ENCODE measurements at places on chromosomes 2 and 18.

DNA sequence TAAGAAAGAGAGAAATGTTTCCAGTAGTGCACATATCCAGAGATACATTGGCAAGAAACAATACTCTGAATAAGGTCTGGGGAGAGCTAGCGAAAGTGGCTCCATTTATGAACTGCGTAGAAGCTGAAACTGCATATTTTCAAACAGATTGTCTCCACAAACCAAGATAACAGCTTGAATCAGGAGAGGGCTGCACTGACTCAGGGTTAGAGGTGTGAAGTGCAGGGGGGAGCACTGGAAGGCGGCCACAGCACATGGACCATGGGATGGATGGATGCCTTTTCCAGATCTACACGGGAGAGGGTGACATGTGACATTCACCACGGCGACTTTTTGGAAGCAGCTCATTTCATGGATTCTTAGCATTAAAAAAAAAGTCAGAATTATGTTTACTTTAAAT is 729.4 kb downstream of the RNF144A start:
- DNase-seq = no peak

DNA sequence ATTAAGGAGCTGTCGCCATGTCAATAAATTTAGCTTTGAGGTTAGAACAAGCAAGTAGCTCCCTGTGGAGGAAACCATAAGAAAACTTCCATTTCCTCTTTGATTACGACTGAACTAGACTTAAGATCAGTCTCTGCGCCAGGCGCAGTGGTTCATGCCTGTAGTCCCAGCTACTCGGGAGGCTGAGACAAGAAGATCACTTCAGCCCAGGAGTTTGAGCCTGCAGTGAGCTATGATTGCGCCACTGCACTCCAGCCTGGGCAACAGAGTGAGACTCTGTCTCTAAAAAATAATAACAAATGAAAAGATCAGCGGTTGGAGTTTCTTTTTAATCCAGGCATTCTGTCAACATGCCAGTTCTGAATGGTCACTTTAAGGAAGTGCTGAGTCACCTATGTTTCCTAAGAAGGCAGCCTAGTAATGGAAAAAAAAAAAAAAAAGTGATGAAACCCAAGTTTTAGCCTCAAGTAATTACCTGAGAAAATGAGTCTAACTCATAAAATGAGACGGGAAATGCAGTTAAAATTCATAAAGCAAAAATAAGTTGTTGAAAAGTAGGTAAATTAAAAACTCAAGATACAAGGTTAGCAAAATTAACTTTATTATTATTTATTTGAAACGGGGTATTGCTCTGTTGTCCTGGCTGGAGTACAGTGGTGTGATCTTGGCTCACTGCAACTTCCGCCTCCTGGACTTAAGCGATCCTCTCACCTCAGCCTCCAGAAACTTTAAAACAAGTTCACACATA is 10.2 kb downstream of the C18orf32 start:
- no peak for DNase-seq

- DNase-seq = no peak
These were observed 360.2 kb downstream of the ALK start for GRCh38 chr2:29561181-29561580.

- no peak for DNase-seq
These were observed 80.4 kb downstream of the CELF4 start for GRCh38 chr18:37484983-37485834.

- no peak for DNase-seq
These were observed 263.4 kb upstream of the MEIS1 start for GRCh38 chr2:66171530-66171929.

- DNase-seq = no peak
These were observed 18.0 kb downstream of the ITSN2 start for GRCh38 chr2:24342110-24342910.

DNA sequence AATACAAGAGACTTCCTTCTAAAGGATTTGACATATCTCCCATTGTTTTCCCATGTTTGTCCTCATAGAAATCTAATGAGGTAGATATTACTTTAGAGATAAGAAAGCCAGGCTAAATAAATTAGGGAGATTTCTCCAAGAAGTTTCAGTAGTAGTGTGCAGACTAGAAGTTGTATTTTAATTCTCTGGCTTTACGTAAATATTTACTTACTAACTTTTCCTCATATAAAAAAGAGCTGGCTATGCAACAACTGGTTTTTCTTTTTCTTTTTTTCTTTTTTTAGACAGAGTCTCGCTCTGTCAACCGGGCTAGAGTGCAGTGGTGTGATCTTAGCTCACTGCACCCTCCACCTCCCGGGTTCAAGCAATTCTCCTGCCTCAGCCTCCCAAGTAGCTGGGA is 60.6 kb upstream of the ACYP2 start:
- DNase-seq = no peak

DNA sequence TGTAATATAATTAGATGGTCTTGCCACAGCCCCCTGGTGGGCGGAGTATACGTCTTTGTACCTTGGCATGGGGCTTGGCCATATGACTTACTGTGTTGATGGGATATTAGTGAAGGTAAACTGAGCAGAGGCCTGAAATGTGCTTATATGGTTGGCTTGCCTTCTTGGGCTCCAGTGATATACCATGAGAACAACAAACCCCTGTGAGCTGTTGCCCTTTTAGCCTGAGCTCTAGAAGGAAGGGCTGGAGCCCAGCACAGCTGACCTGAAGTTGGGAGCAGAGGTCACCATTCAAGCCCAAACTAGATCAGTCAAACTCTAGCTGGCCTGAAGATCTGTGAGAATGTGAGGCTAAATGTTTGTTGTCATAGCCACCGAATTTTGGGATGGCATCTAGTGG is 75.2 kb upstream of the CD302 start:
- no peak for DNase-seq

DNA sequence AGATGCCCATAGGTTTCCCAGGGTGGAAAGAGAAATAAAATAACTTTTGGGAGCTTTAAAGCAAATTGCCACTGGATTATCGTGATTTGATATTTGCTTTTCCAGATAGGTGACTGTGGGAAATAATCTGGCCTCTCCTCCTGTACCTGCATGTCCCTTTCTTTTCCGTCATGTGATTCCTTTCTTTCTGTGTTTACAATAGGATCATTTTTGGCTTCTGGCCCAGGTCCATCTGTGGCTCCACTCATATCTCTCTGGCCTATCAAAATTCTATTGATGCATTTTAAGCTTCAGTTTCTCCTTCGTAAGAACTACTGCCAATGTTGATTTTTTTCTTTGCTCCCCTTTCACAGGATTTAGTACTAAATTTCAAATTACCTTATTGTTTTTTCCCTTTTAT is 153.6 kb downstream of the CCDC85A start:
- no peak for DNase-seq

DNA sequence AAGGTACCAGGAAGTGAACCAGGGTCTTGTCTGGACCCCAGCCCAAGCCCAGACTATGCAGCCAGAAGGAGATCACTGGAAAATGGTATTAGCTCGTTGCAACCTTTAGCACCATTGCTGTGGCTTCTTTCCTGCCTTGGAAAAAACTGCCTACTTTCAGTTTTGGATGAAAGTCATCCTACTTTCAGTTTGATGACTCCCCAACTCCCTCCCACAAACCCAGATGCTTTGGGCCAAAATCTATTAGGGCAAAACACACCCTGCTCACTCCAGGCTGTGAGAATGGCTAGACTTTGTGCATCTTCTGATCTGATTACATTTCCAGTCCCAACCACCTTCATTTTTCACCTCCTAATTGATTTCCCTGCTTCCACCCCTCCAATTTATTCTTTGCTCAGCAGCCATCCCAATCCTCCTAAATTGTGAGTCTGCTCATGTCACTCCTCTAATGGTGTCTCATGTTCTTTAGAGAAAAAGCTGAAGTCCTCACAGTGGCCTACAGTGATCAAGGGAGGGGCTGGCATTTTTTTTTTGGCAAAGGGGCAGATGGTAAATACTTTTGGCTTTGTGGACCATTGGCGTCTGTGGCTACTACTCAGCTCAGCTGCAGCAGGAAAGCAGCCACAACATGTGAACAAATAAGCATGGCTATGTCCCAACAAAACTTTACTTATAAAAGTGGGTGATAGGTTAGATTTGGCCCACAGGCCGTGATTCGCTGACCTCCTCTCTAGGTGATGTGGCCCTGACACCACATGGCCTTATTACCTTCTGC is 368.7 kb downstream of the SLC4A3 start:
- DNase-seq = no peak

- no peak for DNase-seq
These were observed 16.7 kb downstream of the IL1F10 start for GRCh38 chr2:113084249-113085000.

DNA sequence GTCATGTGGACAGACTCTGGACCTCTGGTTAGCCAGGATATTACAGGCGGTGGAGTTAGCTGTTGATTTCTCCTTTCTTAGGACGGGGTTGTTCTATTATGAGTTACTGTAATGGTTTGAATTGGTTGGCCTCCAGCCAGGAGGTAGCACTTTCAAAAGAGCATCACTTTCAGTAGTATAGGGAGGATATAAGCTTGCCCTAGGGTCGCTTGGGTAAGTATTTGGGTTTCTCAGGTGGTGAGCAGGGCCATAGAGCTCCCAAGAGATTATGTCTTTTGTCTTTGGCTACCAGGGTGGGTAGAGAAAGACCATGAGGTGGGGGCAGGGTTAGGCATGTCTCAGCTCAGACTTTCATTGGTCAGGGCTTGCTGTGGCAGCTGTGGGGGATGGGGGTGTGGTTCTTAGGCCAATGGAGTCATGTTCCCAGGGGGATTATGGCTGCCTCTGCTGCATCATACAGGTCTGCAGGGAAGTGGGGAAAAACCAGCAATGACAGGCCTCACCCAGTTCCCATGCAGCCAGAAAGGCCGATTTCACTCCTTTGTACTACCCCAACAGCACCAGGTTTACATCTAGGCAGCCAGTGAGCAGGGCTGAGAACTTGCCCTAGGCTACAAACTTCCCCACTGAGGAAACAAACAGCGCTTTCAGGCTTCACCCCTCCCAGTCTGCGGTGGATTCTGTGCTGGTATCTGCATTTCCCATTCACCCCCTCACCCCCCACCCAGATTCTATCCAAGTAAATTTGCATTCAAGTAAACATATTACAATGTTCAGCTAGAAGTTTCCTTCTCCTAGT is 89.4 kb upstream of the SLC38A11 start:
- no peak for DNase-seq

- DNase-seq = no peak
These were observed 29.4 kb downstream of the SPRED2 start for GRCh38 chr2:65402780-65403528.

Measured in caudate nucleus (tissue), 63 donors.